ENCODE measurements at places on chromosomes 3 and 15. TPM values are rescaled to one million over a fixed set of nuclear protein-coding genes. Genes with fewer than 3 reads are reported as not detected.

DNA sequence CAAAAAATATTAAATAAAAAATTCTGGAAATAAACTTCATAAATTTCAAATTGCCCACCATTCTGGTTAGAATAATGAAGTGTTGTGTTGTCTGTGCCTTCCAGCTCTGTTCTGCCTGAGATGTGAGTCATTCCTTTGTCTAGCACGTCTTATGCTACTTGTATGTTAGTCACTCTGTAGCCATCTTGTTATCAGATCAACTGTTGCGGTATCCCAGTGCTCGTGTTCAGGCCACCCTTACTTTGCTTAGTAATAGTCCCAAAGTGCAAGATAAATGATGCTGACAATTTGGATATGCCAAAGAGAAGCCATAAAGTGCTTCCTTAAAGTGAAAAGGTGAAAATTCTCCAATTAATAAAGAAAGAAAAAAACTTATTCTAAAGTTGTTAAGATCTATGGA lies 527.5 kb downstream of the NAALADL2 start:
- no peak for DNase-seq

- DNase-seq = peak; percentile 41
Observed at GRCh38 chr15:65937476-65937875, 68.2 kb downstream of the RAB11A start.

DNA sequence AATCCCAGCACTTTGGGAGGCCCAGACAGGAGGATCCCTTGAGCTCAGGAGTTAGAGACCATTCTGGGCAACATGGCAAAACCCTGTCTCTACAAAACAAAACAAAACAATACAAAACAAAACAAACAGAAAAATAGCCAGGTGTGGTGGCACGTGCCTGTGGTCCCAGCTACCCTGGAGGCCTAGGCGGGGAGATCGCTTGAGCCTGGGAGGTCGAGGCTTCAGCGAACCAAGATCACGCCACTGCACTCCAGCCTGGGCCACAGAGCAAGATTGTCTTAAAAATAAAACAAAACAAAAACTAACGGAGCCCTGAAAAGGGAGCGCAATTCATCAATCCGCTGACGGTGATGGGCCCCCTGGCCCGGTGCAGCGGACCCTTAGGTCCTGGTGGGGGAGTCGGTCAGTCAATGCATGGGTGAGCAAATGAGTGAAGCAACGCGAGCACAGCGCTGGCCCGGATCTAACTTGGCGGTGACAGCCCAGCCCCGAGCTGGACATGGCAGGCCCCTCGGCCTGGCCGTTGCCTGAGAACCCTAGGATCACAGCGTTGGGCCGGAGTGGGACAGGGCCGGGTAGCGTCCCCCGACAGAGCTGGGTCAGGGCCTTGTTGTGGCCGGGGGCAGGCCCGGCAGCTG lies 52.4 kb upstream of the BLM start:
- DNase-seq = peak; percentile 61

- DNase-seq = no peak
Observed at GRCh38 chr15:68080783-68081182, 26.7 kb downstream of the PIAS1 start.

DNA sequence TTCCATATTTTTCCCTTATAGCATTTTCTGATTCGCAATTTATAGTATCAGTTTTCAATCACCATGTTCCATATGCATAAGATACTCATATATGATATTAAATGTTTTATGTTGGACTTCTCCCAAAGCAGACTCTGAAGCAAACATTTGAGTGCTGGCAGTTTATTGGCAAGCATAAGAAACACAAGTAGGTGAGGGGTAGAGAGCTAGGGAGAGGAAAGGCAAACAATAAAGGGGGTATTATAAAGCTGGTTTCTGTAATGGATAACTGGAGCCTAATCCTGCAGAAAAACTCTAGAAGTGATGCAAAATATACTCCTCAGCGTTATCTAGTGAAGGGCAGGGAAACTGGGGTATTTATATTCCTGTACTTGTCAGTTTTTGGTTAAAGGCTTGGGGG lies 491.5 kb upstream of the TGFBR2 start:
- no peak for DNase-seq

DNA sequence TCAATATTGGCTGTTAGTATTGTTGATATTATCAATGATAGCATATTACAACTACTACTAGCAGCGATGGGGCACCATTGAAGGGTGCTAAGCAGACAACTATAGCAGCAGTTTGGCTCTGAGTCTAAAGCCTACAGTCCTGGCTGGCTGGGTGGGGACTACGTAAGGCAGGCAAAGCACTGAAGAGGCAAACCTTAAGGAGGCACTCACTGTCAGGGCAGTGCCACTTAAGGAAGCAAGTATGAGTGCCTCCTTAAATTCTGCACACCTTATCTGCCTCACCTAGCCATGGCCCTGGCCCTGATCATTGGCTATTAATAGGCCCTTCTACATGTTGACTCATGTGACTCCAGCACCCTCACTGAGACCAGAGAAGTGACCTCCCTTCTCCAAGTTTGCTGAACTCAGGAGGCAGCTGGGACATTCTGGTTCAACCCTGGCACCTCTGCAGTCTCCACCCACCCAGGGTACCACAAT lies 20.6 kb downstream of the CDCP1 start:
- no peak for DNase-seq

DNA sequence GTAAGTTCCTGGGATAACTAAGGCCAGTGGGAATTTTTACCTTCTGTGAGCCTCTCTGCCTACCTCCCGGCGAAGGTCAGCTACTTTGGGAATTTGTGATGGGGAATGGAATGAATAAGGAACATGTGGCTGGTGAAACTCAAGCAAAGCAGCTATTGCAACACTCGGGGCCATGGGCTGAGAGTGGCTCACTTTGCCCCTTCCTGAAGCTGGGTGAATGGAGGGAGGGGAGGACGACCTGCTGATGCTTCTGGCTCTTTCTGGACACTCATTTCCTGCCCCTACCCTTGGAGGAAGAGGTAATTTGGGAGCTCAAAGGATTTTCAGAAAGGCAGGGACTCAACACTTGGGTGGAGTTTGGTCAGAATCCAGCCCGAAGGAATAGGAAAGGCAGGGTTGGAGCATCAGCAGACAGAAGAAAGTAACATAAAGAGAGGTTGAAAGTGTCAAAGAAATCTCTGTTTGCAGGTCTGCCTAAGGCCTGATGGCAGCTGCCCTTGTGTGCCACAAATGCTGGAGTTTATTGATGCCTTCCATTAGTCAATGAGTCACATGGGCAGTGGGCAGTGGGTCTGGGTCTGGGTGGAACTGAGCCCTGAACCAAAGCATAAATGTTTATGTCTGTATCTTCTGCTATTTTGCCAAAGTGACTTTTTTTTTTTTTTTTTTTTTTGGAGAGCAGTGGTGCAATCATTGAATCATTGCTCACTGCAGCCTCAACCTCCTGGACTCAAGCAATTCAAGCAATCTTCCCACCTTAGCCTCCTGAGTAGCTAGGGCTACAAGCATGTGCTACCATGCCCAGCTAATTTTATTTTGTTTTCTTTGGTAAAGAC lies 12.4 kb downstream of the LAMP3 start:
- DNase-seq = no peak

- no peak for DNase-seq
Observed at GRCh38 chr3:136690599-136690998, 61.6 kb downstream of the STAG1 start.

- no peak for DNase-seq
Observed at GRCh38 chr15:95141486-95141885, 910.1 kb downstream of the MCTP2 start.

DNA sequence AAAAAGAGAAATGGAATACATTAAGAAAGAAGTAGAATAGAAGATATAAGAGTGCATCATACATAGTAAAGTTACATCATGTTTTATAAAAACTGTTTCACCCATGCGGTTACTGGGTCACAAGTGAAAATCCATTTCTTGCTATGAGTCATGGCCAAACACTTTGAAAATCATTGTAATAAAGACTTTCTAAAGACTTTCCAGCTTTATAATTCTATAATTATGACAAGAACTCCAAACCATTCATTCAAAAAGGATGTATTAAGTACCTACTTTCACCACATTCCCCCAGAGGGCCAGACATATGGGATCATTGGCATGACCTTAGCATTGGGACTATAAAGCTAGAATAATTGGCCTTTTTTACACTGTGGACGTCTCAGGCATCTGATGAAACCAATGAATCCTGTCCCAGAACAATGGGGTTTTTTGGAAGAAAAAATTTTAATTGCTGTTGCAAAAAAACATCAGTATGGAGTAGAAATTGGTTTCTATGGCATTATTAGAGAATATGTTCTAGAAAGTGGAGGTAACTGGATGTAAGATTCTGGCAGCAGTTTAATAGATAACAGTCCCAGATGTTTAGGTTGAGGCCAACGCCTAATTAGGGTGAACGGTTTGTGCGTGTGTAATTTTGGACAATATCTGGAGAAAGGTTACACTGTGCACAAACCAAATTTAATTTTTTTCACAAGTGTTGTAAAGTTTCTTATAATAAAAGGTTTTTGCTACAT lies 3.3 kb upstream of the SKIC8 start:
- DNase-seq = no peak

GRCh38 chr3:146594843-146595482 lies 10.2 kb downstream of the PLSCR5 start:
- DNase-seq = peak; percentile 51

DNA sequence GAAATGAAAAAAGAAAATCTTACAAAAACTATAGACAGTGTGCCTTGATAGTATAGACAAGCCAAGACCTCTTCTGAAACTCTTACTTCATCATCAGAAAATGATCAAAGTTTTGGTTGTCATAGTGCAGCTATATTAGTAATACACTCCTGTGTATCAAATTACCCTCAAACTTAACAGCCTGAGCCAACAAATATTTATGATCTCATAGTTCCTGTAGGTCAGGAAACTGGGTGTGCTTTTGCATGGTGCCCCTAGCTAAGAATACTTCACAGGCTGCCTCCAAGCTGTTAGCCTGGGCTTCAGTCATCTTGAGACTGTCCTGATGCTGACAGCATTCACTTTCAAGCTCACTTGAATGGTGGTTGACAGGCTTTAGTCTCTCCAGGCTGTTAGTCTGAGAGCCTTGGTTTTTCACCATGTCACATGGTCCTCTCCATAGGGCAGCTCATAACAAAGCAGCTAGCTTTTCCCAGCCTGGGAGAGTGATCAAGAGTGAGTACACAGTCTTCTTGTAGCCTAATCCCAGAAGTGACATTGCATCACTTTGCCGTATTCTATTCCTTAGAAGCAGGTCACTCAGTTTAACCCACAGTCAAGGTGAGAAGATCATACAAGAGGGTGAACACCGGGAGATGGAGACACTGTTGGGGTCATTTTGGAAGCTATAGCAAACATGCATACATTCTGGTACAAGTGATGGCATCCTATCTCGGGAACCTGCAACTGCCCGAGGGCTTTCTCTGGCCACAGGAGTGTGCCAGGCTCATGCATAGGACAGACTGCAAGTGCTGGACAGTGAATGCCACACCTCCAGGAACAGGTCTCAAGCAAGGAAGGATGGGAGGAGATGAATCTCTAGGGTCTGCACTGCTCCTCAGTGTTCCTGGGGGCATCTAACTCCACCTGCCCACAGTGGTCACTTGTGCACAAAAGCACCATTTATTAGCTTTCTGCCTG lies 173.4 kb upstream of the CADPS start:
- DNase-seq = no peak

SYNPR gene
- not detected for total RNA-seq

APOD gene
- 27.1 TPM for total RNA-seq

BCHE gene
- total RNA-seq = 20.4 TPM

PRR20G gene
- total RNA-seq = not detected

CASR gene
- not detected for total RNA-seq

PLD1 gene
- 88.7 TPM for total RNA-seq

VEPH1 gene
- total RNA-seq = 8.2 TPM

EPHB3 gene
- under 0.01 TPM for total RNA-seq

KNL1 gene
- 7.5 TPM for total RNA-seq

APPL1 gene
- total RNA-seq = 39.3 TPM

NDUFB5 gene
- 152 TPM for total RNA-seq

All from dermis blood vessel endothelial cell (primary cell).